Naive B cell (primary cell): ENCODE measurements at places on chromosomes 6 and 20.

DNA sequence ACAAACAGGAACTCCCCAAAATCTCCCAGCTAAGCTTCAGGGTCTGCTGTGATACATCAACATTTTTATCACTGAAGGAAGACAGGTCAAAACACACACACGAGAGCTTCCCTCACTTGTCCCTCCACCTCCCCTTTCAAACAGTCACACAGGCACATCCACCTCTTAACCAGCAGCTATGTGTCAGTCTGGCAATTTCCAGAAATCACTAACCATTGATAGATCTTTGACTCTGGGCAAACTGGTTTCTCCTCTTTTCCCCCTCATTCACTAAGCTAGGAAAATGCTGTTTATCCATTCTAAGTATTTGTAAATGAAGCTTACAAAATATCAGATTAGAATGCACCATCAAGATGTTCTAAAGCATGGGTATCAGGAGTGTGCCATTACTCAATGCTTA is 87.8 kb downstream of the DCDC2 start:
- DNase-seq, result no peak

- DNase-seq, result no peak
Measured at GRCh38 chr20:61579908-61580307, 327.8 kb downstream of the CDH4 start.

DNA sequence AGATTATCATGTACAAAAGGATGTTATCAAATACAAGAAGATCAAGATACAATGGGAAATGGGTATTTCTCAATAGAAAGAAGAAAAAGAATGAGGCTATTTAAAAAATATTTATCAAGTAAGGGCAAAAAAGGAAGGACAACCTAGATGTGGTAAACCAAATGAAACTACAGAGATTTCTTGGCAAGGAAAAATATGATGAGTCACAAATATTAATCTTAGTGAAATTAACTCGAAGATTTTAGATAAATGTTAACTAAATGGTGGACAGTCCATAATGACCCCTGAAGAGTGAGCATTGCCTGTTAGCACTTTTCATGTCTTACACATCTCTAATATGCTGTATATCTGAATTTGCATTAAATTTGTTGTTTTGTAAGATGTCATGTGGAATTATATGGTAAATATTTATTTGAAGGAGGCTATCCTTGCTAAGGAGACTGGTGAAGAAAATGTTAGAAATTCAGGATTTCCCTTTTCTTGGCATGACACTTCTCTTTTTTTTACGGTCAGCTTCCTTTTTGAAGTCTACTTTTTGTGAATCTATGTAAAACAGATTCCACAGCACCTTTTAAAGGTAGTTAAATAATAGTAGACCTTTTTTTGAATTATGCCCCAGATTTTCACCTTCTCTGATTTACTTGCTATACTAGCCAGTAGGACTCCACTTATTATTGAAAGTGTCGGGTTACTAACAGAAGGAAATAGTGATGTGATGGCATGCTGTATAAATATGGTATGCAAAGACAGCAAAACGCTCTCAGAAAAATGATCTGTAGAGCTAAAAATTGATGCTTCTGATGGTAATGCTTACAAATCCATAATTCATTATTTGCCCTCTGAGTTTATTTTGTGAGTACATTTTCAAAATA is 120.5 kb downstream of the HIVEP1 start:
- no peak for DNase-seq

GRCh38 chr6:54617730-54618129 is 228.8 kb upstream of the FAM83B start:
- no peak for DNase-seq

- DNase-seq, result no peak
Measured at GRCh38 chr6:113636357-113636824, 220.8 kb upstream of the MARCKS start.

- no peak for DNase-seq
Measured at GRCh38 chr6:132484680-132485018, 28.3 kb downstream of the STX7 start.

GRCh38 chr6:119334535-119335264 is 14.9 kb downstream of the MAN1A1 start:
- DNase-seq, result no peak

DNA sequence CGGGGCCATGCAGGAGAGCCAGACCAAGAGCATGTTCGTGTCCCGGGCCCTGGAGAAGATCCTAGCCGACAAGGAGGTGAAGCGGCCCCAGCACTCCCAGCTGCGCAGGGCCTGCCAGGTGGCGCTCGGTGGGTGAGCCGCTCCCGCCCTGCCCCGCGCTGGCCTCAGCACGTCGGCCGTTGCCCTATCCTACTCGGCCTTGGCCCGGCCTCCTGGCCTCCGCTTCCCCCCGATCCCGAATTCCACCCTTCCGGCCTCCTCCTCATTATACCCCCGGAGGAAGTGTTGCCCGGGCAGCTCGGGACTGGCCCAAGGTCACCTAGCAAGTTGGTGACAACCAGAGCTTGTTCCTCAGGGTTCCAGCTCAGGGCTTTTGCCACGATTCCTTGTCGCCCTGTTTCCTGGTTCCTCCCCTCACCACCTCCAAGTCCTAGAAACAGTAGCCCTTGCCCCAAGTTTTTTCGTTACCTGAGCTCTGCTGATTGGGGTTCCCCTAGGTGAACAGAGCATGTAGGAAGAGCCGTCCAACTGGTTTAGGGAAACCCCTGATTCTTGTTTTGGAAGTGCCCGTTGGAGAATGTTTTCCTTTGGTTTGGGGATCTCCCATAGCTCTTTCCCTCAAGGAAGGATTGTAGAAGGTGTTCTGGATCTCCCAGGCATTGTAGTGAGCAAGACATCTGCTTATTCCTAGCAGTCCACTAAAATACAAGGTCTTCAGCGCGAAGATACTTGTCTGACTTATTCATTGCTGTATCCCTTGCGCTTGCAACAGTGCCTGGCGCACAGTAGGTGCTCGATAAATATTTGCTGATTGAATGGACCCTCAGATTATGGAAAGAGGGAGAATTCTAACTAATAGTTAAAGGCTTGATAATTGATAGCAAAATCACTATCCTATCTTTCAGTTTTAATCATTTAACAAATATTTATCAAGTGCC is 641 bp downstream of the ARFGEF2 start:
- no peak for DNase-seq

GRCh38 chr6:157267654-157268053 is 55.7 kb downstream of the TMEM242 start:
- DNase-seq, result no peak

DNA sequence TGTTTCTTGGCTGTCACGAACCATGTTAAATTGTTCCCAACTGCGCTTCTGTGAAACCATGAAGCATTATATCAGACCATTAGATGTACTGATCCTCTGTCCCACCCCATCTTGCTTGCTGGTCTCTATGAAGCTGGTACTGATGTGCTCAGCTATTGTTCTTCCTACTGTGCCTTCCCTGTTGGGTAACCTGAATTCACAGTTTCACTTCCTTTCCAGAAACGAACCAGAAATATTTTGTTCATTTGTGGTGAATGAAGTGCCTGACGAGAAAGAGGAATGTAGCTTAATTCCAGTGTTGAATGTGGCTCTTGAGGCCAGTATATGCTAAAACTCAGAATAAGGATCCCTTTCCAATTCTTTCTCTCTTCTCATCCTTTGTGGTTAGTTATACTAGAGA is 58.1 kb upstream of the SNAP91 start:
- no peak for DNase-seq

- no peak for DNase-seq
Measured at GRCh38 chr6:3294396-3294795, 35.6 kb downstream of the PSMG4 start.

- DNase-seq, result no peak
Measured at GRCh38 chr6:74805916-74806696, 399.7 kb downstream of the COL12A1 start.

DNA sequence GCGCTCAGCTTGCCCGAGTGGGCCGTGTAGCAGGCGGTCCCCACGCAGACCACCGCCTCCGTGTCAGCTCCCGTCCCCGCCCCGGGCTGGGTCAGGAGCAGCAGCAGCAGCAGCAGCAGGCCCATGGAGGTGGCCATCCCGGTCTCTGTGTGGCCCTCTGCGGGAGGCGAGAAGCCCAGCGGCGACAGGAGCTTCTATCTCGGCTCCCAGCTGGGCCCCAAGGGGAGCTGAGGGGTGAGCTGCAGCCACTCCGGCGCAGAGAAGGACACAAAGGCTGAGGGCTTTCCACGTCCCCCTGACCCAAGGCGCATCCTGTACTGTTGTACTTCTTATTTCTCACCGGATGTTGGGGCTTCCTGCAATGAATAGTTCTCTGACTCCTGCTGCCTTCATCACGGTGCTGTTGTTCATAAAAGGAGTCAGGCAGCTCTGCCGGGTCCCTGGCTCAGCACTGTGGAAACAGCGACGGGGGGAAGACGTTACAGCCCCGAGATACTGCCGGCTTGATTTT is at the start of gene CD93:
TSS of gene CD93 (minus strand) at position 269 of the 511 bp plus-strand sequence. CDS start at position 137, 132 bp downstream.
- DNase-seq, result no peak

DNA sequence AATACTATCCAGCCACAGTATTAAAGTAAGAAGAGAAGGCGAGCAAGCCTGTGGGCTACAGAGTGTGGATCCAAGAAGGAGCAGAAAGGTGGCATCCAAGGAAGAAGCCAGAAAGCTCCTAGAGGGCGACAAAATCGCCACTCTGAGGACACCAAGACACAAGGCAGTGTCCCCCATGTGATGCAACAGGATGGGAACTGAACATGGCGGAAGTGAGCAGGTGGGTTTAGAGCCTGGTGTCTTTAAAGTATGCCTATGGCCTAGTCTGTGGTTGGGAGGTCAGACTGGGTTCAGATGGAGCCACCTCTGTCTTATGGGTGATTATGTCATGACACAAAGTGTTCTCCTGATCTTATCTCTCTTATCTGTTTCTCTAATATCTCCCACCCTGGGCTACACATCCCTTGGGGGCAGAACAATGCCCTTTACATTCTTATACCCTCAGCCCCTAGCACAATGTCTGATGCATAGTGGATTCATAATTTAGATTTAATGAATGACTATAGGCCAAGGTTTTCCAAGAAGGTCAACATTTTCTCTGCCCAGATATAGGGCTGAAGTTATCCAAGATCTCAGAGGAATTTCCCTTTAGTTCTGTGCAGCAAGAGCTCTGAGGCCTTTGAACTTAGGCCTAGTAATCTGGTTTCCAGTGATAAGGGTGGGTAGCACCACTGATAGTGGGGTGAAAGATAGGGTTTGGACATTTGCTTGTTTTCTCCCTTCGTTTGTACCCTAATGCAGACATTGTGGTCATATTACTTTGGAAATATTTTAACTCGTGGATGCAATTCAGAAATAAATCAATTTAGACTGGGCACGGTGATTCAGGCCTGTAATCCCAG is 167.3 kb upstream of the AKIRIN2 start:
- no peak for DNase-seq

DNA sequence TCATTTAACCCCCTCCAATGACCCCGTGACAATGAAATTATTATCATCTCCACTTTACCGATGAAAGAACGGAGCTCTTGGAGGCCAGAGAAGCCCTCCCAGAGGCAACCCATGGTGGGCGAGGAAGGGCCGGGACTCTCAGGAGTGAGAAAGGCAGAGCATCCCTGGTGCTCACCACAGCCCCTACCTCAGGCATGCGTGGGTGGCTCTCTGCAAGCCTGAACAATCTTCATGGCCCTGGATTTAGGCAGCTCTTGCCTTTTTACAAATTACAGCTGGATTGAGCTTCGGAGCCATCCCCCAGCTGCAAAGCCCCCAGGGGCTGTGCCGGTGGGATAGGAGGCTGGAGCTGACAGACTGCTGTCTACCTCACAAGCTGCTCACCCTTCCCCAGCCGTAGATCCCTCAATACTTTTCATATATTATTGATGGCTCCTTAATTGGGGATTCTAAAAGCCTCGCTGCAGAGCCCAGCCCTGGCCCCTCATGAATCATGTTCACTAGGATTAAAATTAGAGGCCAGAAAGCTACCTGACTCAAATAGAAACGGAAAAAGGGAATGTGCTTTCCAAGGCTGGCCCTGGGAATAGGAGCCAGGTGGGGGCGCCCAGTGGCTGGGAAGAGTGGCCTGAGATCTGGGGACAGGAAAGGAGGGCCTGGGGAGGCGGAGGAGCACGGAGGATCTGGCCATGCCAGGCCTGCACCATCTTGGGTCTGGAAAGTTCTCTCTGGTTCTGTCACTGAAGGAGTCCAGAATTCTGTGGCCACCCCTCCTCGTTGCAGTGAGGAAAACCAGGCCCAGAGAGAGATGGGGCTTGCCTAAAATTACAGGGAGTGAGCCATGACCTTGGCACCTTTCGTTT is 29.1 kb downstream of the CPNE5 start:
- DNase-seq, result no peak

DNA sequence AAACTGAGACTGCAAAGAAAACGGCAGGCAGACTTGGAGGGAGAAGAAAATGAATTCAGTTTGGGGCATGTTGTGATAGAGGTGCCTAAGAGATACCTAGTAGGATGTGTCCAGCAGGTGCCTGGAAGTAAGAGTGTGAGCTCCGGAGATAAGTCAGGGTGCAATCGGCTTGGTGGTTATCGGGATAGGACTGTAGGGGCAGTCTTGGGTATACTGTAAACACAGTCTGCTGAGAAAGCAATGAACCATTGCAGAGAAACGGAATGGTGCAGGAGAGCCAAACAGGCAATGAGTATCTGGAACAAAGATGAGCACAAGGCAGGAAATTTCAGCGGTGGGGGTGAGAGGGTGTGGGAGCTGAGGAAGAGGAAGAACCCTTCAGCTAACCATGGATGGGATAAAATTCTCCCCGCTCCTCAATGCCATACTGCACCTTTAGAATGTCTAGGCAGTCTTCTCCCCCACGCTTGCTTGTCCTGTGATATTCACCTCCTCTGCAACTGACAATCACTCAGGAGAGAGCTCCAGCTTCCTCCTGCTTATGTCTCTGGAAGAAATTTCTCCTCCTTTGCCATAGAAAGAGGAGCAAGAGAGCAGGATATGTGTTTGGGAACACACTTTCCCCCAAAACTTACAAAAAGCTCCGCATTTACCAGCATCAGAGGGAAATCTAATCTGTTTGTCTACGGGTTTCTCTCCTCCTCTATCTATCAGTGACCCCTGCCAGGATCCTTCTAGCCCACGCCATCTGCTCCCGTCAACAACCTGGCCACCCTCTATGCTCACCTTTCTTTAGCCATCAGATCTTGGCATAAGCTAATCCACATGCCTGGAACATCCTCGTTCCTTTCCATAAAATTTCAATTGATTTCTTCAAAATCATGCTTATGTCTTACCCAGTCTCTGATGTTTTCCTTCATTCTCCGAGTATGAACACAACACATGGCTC is 381.7 kb upstream of the JARID2 start:
- no peak for DNase-seq

GRCh38 chr20:58598211-58599015 is 52.7 kb upstream of the STX16 start:
- DNase-seq, result no peak

DNA sequence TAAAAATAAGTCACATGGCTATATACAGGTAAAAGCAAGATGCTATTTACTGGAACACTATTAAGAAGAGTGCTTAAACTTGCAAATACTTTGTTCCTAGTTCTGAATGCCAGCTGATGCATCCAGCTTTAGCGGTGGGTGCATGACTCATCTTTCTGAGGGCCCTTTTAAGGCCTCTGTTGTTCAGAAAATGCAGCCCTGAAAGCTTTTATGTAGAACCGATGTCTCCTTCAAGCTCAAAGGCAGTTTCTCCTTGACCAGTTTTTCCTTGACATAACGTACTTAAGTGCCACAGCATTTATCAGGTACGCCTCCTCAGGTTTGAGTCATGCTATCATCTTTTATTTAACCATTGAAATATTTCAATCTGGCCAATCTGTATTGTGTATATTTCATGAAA is 82.8 kb downstream of the MLIP start:
- DNase-seq, result no peak
